ENCODE measurements at places on chromosomes 4 and X.

DNA sequence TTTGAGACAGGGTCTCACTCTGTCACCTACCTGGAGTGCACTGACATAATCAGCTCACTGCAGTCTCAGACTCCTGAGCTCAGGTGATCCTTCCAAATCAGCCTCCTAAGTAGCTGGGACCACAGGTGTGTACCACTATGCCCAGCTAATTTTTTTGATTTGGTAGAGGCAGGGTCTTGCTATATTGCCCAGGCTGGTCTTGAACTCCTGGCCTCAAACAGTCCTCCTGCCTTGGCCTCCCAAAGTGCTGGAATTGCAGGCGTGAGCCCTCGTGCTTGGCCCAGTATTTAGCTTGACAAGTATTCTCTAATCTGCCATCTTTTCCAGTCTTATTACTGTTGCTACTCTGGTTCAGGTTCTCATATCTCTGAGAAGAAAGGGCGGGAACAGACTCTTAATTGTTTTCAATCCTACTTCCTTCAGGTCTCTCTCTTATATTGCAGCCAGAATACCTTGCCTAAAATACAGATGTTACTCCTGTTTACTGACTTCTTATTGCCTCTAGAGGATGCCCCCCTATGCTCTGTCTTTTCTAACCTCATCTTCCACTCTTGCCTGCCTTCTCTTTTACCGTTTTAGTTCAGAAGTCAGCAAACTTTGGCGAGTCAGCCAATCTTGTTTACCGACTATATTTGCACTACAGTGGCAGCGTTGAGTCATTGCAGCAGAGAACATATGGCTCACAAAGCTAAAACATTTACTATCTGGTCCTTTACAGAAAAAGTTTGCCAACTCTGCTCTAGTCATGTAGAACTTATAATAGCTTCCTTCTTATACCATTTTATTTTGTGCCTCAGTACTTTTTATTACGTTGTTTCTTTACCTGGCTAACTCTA is 19.0 kb downstream of the MRPL1 start:
- no peak for DNase-seq

- no peak for DNase-seq
Observed at GRCh38 chrX:77446029-77446585, 1.1 kb upstream of the FGF16 start.

DNA sequence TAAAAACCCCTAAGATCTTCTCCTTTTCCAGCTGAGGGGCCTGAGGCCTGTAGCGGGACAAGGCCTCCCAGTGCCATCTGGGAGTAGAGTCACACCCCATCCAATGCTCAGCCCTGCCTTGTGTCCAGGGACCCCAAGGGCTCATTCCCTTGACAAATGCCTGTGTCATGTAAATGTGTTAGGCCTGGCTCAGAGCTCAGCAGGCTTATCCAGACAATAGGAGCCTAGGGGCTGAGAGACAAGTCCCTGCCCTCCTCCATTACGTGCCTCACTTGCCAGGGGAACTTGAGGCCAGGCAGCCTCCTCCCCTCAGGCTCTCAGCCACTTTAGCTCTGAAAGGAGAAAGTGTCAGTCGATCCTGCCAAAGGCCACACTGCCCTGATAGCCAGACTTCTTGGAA is 166.8 kb upstream of the MAMLD1 start:
- DNase-seq = no peak

- DNase-seq = no peak
Observed at GRCh38 chr4:185190306-185190856, 13.4 kb downstream of the CFAP97 start.

GRCh38 chr4:48635980-48636379 is 144.1 kb downstream of the FRYL start:
- no peak for DNase-seq
